ENCODE measurements at places on chromosomes 11 and 22.

DNA sequence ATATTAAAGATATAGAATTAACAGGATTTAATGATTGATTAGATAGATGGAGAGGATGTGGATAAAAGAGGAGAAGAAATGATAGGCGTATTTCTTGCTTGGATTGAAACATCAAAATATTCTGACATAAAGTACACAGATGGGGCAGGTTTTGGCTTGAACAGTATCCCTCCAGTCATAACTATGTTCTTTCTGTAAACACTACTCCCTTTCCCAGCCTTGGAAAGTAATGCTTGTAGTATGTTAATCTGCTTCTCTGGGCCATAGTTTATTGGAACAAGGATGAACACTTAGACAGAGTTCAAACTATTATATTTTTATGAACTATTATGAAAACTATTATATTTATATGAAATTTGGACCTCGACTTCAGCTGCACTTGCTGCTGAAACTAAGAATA is 419.2 kb downstream of the AASDHPPT start:
- no peak for DNase-seq

GRCh38 chr22:46044621-46045458 is 67.9 kb upstream of the WNT7B start:
- DNase-seq = no peak

DNA sequence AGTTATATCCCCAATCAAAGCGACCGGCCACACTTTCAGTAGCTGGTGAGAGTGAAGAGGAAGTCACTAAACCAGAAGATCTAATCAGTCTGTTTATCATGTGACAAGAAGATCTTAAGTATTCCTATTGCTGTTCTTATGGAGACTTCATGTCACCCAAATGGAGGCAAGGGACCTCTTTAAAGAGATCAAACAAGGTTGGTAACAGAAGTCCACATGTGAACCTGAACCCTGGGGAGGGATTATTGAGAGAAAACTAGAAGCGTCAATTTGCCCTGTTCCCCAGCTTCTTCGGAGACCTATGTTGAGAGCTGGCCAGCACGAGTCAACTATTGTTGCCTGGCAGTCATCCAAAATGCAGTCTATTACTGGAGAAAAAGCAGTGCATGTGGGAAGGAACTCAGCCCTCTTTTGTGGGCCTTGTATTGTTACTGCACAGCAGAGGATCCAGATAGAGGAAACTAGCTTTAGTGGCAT is 76.9 kb upstream of the CTSC start:
- peak; percentile 17 for DNase-seq

GRCh38 chr11:126147208-126148111 is 64.0 kb downstream of the RPUSD4 start:
- no peak for DNase-seq

- DNase-seq = no peak
Measured at GRCh38 chr11:126791446-126791845, 209.1 kb downstream of the KIRREL3 start.

DNA sequence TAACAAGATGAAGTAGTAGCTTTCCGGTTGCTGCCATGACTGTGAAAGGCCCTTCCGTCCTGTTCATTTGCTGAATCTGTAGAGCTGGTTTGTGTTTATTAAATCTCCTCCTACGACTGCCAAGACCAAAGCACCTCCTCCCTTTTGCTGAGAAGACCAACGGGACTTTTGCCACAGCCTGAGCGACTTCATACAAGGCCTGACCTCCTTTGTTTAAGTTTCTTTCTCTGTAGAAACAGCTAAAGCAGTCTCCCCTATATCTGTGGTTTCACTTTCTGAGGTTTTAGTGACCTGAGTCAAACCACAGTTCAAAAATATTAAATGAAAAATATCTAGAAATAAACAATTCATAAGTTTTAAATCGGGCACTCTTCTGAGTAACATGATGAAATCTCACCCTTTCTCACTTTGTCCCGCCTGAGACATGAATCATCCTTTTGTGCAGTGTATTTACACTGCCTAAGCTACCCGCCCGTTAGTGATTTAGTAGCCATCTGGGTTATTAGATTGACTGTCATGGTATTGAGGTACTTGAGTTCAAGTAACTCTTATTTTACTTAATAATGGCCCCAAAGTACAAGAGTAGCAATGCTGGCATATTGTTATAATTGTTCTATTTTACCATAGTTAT is 119.1 kb upstream of the LRRC4C start:
- no peak for DNase-seq

DNA sequence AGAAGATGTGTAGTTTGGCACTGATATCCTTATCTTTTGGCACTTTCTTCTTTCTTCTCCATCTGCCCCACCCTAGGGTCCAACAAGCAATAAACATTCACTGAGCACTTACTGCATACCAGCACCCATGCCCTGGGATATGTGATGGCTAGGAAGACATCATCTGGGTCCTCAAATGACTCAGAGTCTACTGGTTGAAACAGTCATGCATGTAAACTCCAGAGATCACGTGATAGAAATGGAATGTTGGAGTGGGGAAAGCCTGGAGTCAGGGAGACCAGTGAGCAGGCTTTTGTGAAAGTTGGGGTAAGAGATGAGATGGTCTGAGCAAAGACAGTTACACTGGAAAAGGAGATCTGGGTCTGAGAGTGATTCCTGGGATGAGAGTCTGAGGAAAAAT is 724.9 kb upstream of the TENM4 start:
- no peak for DNase-seq

GRCh38 chr22:25213221-25213620 is 6.2 kb upstream of the CRYBB2 start:
- DNase-seq = no peak

GRCh38 chr11:27965559-27965958 is 142.4 kb downstream of the KIF18A start:
- DNase-seq = no peak

- DNase-seq = no peak
Measured at GRCh38 chr11:87897071-87897470, 278.2 kb downstream of the RAB38 start.

GRCh38 chr11:18618342-18619025 is 15.7 kb downstream of the SPTY2D1 start:
- no peak for DNase-seq

GRCh38 chr11:44566952-44567875 is 1.8 kb downstream of the CD82 start:
- no peak for DNase-seq

DNA sequence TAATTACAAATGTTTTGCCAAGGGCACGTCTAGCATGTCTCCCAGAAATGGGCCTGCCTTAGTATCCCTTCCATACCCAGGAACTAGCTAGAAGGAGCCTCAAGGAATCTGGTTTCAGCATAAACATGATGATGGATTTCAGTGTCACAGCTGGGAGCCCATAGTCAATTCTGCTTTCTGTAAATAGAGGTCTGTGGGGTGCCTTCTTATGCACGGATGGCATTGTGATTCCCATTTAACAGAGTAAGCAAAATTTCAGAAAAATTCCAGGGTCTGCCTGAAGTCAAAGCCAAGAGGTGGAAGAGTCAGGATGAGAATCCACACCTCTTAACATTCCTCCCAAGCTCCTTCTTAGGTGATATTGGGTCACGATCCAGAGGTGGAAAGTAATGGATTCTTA is 12.1 kb downstream of the DUSP18 start:
- no peak for DNase-seq

GRCh38 chr22:50148991-50149721 is 21.4 kb upstream of the PANX2 start:
- peak; percentile 28 for DNase-seq

- DNase-seq = no peak
Measured at GRCh38 chr11:69308936-69309615, 15.1 kb downstream of the MYEOV start.

- no peak for DNase-seq
Measured at GRCh38 chr11:123532131-123532530, 102.1 kb downstream of the GRAMD1B start.

DNA sequence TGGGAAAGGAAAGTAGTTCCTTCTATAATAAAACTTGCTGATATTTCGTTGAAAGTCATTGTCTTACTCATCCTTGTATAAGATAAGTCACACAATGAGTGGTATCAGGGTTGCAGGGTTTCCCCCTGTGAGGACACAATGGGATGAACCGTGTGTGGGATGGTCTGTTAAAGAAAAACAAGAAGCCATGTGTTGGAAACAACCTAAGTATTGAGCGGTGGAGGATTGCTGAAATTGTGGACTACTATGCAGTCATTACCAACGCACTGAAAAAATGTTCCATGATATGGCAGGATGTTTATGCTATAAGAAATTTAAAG is 28.6 kb downstream of the PTPRJ start:
- DNase-seq = no peak

DNA sequence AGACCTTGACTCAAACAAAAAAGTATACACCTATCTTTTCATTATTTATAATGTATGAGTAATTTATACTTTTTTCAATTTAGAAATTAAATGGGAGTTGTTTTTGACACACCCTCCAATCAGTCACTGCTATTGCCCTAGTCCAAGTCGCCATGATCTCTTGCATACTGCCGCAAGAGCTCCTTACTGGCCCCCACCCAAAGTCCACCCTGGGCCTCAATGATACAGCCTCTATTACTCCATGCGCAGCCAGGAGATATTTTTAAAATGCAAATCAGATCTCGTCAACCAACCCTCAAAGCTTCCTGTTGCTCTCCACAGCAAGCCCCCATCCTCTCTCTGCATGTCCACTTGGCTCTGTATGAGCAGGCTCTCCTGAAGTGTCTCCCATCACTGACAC is 12.8 kb upstream of the LMO1 start:
- DNase-seq = no peak

DNA sequence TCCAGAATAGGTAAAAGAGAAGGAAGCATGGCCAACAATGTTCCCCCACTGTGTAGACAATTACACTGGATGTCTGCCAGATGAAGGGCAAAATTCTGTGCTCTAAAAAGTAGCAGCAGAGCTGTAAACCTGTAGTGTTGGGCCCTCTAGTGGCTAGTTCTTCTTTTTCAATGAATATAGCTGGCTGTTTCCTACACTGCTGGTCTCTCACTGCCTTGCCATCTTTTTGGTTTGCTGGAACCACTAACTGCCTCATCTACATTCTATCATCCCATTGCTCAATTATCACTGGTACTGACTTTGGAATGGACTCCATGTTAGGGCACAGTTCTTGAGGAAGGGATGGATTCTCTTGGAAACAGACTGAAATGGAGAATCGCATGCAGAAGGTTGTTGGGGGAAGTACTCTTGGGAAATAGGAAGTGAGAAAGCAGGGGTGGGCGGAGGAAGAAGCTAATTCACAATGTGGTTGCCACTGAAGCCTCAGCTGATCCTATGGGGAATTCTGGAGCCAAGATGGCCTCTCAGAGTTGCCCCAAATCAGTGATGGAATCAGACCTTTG is 17.9 kb downstream of the KCNE3 start:
- DNase-seq = peak; percentile 92

- no peak for DNase-seq
Measured at GRCh38 chr22:47221840-47222615, 459.6 kb downstream of the TBC1D22A start.

- no peak for DNase-seq
Measured at GRCh38 chr11:65579291-65579690, 3.4 kb downstream of the EHBP1L1 start.

- peak; percentile 92 for DNase-seq
Measured at GRCh38 chr11:95068549-95068948, 1.8 kb downstream of the SRSF8 start.

GRCh38 chr11:67271541-67272284 is 5.4 kb downstream of the GRK2 start:
- no peak for DNase-seq

DNA sequence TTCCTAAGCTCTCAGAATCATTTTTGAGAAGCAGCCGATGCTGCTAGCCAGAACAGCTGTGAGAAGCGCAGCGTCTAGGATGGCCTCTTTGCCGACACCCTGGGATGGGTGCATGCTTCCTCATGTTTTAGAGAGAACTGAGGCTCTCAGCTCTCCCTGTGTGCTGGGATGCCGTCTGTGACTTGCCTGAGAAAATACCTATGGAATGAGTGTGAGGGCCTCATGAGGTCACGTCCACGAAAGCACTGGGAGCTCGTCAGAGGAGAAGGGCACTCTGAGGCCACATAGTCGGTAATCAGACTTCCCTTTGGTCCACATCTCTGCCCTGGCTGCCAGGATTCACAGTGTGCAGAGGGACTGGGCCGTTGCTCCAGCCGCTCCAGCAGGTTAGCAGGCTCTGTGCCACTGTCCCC is 54.7 kb downstream of the MICAL3 start:
- no peak for DNase-seq

GRCh38 chr11:105612771-105613170 is 2.9 kb downstream of the GRIA4 start:
- peak; percentile 54 for DNase-seq

DNA sequence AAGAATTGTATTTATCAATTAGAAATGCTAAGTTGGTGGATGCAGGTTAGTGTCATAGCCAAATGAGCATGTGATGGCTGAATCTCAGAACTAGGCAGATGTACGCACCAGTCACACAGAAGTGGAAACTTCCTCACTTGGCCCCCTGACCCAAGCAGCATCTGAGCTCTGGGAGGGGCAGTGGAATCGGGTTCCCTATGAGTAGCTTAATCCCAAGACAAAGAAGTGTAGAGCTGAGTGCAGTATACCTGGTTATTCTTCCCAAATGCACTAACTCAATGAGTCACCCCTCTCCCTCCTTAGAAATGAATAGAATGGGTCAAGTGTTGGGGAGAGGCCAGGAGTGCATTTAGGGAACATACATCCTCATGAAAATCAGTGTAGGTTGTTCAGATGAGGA is 224.6 kb downstream of the FAT3 start:
- DNase-seq = no peak

DNA sequence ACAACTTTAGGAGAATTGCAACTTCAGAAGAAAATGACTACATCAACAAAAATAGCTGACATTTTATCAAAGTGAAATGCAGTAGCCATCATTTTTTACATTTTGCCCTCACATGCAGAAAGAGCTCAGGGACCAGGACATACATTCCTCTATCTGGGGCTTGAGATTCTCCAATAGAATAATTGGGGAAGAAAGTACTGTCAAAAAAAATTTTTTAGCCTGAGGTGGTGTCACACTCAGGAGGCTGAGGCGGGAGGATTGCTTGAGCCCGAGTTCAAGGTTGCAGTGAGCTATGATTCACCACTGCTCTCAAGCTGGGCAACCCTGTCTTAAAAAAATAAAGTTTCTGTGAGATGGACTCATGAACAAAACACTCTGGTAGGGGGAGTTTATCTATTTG is 32.2 kb upstream of the DEPDC7 start:
- no peak for DNase-seq

DNA sequence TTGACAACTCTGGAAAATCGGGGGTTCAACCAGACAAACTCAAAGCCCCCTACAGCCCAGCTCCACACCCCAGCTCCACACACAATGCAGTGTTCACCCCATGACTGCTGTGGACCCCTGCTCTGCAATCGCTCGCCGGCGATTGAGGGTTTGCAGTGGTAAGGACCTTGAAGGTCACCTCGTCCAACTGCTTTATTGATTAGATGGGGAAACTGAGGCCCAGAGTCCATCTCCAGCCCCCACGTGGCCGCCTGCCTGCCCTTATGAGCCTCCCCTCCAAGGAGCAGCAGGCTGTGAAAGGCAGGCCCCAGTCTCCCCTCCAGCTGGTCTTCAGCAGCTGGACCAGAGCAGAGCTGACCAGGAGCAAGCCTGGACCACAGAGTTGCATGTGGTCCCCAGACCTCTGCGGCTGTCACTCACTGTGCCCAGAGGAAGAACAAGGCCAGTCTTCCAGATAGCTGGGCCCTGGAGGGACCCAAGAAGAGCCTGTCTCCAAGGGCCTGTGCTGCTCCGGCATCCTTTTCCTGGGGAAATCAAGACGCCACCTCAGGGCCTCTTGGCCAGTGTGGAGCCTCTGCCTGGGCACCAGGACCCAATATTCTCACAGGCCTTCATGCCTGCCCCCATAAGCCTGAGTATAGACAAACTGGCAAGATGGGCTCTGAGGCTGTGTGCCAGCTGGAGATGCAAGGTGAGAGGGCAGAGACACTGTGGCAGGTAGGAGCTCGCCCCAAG is 8.8 kb upstream of the LINC01488 start:
- DNase-seq = no peak

- DNase-seq = no peak
Measured at GRCh38 chr11:70205766-70206165, 2.7 kb downstream of the FADD start.
